Amygdala (tissue), 56 donors: ENCODE measurements at places on chromosomes 7 and 10.

GRCh38 chr7:74230446-74231231 lies 20.8 kb downstream of the LAT2 start:
- no peak for DNase-seq

DNA sequence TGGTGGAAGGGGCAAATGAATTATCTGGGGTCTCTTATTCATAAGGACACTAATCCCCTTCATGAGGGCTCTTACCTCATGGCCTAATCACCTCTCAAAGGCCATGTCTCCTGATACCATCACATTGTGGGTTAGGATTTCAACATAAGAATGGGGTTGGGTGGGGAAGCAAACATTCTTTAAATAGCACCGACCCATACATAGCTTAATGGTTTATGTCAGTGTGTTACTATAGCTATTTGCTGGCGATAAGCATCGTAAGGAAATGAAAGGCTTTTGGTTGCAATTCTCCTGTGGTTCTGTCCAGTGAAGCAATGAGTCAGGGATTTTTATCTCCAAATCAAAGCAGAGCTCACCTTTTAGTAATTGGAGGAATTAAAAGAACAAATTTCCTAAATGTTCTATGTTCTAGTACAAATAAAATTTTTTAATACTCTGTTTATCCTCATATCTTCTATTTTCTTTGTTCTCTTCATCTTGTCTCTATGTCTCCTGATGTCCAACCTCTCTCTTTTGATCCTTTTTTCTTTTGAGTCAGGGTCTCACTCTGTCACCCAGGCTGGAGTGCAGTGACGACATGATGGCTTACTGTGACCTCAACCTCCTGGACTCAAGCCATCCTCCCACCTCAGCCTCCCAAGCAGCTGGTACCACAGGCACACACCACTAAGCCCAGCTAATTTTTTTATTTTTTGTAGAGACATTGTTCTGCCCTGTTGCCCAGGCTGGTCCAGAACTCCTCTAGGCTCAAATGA lies 57.0 kb upstream of the GLCCI1 start:
- DNase-seq = no peak

- DNase-seq = no peak
Observed at GRCh38 chr7:128076196-128076795, 45.1 kb upstream of the LRRC4 start.

DNA sequence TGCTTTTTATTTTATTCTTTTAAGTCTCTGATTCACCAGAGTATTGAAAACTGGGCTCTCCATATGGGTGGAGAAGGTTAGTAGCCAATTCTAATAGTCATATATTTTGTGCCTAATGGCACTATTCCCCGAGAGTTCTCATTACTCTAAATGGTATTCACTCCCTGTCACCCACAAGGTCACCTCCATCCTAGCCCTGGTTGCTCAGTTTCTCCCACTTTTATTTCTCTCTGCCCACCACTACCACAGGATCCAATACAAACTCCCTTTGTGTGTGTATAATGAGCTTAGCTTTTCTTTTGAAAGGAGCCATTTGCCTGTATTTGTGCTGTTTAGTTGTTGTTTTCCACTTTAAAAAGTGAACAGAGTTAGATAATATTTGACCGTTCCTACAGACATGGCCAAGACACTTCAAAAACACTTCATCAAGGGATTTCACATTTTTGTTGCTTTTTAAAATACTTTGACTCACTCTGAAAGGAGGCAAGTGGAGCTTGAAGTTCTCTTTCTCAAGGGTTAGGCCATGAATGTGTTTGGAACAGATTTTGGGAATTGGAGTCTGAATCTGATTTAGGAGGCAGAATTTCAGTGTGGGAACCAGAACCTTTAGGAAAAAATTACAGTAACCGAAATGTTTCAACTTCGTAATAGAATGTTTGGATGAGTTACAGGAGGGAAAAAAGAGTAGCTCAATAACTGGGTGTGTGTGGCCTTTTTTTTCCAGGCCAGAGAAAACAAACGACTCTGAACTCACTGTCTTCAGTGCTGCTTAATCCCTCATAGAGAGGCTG lies 321.3 kb downstream of the BICC1 start:
- DNase-seq = no peak

DNA sequence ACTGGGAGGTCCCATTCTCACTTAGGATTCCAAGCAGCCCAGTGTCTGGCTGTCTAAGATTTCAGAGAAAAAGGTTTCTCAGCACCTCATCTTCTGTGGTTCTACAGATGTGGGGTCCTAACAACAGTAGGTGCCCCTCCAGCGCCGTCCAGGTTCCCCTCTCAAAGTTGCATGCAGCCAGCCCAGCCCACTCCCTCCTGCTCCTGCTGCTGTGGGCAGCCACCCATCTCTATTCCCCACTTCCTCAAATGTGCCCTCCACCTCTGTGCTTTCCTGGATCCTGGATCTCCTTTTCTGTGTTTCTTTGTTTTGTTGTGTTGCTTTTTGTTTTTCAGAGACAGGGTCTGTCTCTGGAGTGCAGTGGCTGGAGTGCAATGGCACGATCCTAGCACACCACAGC lies 13.3 kb upstream of the SLC18A3 start:
- DNase-seq = no peak

DNA sequence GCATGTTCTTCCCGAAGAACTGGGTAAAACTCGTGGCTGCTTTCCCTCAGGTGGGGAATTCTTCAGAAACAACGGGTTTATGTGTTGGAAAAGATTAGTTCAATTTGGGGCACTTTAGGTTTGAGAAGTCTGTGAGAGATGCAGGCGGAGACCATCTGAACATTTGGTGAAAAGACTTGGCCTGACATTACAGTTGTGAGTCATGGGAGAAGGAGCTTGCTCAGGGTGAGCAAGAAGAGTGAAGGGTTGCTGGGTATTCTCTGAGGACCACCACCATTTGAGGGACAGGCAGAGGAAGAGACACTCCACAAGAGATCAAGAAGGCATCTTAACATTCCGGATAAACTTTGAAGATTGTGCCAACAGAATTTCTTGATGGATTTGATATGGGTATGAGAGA lies 88.6 kb downstream of the PODXL start:
- DNase-seq = no peak

DNA sequence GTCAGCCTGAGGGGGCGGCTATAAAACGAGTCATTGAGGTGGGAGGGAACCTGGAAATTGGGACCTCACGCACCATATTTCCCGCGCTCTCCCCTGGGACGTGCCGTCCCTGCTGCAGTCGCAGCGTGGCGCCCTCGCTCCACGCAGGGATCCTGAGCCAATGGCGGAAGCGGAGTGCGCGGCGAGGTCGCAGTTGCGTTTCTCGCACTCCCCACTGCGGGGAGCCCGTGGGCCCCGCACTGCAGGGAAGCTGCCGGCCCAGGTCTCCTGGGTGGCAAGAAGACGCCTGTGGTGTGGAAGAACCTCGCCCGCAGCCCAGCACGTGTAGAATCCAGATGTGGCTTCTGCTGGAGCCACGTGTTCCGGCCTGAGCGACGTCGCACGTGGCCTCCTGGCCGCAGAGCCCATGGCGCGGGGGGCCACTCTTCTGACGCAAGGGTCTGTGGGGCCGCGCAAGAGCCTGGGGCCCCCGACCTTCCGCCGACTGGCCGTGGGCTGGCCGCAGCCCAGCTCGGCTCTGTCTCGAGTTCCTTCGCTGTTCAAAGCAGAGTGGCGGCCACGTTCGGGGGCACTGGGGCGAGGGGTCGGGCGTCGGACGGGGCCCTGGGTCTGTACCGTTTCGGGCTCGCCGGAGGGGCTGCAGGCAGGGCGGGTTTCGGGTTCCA lies 26.4 kb downstream of the HIF1AN start:
- DNase-seq = no peak

GRCh38 chr7:74222851-74223710 lies 13.3 kb downstream of the LAT2 start:
- DNase-seq = no peak

DNA sequence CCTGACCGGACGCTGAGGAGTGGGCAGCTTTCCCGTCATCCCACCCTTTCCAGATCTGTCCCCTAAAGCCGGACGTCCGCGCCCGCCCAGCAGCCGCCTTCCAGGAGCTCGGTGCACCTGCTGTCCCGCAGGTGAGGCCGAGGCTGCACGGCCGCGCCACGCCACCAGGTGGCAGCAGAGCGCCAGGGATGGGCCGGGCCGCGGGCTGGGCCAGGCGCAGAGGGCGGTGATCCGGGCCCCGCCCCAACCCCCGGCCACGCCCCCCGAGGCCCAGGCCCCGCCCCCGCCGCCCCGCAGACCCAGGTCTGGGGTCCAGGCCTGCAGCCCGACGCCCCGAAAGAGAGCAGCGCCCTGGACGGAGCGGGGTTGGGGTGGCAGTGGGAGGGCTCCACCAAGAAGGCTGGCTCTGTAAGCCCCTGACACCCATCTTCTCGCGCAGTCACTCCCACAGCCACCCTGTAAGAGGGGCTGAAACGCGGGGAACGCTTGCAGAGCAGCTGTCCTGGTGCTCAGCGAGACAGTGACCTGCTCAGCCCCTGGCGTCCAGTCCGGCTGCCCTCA lies 32.2 kb downstream of the FOXL3 start:
- peak; percentile 60 for DNase-seq

GRCh38 chr10:13414855-13415254 lies 66.8 kb upstream of the SEPHS1 start:
- no peak for DNase-seq

DNA sequence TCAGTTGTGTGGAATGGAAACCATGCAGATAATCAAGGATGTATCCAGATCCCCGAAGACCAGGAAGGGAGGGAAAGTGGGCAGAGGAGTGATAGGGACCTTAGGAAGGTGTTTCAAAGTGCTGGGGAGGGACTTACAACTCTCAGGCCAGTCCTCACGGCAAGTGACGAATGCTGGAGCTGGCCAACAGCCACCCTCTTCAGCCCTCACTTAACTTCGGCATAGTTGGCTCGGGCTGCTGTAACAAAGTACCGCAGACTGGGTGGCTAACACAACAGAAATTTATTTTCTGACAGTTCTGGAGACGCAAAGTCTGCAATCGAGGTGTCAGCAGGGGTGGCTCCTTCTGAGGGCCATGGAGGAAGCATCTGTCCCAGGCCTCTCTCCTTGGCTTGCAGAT lies 265.9 kb upstream of the YAE1 start:
- no peak for DNase-seq

GRCh38 chr7:73707045-73707631 lies 12.3 kb downstream of the STX1A start:
- DNase-seq = peak; percentile 15

GRCh38 chr10:14586901-14587300 lies 187.8 kb downstream of the FAM107B start:
- DNase-seq = no peak

GRCh38 chr10:44463511-44464121 lies 78.7 kb upstream of the CXCL12 start:
- no peak for DNase-seq

DNA sequence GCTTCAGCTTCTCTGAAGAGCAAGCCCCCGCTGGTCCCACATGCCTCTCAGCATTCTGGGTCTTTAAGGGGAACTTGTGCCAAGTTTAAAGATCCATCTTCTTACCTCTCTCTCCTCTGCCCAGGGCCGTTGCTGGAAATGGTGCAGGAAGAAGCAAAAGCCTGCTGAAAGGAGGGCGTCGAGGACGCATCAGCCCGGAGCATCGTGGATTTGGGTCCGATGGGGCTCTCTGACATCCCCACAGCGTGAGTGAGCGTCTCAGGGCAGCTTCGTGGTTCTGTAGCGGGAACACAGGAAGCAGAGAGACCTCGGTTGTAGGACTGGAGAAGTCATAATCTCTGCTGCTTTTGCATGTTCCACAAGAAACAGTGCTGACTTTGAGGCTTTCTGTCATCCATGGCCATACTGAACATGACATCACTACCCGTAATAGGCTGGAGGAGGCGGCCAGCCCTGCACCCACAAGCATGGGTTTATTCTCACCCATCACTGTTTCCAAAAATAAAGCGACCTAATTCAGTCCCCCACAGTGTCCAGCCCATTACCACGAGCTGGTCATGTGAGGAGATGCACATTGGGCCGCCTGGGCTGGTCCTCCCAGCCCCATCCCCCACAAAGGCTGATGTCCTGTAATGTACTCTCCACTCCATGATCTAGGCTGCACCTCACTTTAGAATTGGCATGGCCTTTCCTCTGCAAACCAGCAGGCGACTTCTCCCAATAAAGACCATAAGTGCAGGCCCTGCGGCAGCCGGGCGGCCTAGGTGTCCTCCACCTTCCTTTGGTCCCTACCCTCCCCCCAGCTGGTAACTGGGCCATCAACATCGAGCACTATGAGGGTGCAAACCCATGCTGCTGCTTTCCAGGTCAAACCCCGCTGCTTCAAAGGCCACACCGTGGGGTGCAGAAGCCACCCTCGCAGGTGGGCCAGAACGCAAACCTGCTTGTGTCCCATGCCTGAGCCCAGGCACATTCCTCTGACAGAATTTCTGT lies 276.9 kb downstream of the TNS3 start:
- no peak for DNase-seq

- DNase-seq = no peak
Observed at GRCh38 chr10:112802411-112803022, 147.5 kb upstream of the TCF7L2 start.

GRCh38 chr10:32166365-32166764 lies 110.1 kb upstream of the KIF5B start:
- DNase-seq = no peak

- no peak for DNase-seq
Observed at GRCh38 chr10:116001262-116001857, 271.6 kb downstream of the GFRA1 start.

DNA sequence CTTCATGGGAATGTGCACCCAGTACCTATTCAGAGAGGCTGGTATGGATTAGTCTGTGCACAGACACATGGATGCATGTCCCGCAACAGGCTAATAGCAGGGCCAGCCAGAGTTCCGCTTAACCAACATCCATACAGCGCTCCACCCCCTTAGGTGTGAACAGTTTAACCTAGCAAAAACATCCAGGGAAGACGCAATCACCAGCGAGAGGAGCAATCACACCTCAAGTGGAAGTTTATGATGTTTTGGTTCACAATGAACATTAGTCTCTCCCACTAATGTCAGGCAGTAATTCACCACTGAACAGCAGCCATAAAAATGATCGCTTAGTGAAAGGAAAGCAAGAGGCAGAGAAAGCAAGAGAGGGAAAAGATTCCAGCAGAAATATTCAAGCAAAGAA lies 91.1 kb downstream of the PLXNA4 start:
- DNase-seq = no peak

DNA sequence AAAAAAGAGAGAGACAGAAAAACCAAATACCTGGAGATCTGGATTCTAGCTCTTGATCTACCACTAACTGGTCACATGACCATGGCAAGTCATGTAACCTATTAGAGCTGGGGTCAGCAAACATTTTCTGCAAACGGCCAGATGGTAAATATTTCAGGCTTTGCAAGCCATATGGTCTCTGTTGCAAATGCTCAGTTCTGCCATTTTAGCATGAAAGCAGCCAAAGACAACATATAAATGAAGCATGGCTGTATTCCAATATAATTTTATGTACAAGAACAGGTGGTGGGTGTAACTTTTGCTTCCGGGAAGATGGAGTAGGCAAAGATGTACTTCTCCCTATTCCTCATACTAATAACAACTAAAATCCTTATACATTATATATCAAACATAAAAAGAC lies 6.7 kb downstream of the FRA10AC1 start:
- DNase-seq = no peak

DNA sequence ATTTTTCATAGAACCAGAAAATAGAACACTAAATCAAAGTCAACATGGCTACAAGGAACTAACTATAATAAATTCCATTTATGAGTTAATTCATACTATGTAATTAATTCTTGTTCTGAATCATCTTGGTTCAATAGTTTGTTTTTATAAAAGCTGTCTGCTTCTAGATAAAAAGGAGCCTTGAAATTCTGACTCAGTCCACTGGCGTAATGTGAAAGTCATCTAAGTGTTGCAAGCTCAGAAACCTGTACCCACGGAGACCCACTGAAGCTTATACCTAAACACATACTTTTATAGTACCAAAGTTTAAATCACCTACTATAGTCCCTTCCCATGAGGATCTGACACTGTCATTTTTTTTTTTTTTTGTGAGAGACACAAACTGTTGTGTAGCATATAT lies 489.4 kb downstream of the SEMA3D start:
- no peak for DNase-seq

GRCh38 chr10:101272229-101272868 lies 43.1 kb upstream of the LBX1 start:
- no peak for DNase-seq
